Uterus (tissue), 4 donors: ENCODE measurements at places on chromosomes 7 and 10. TPM values are rescaled to one million over a fixed set of nuclear protein-coding genes. Genes with fewer than 3 reads are reported as not detected.

ABCB1 gene
- total RNA-seq: 7.9 TPM

- DNase-seq: no peak
- no peaks in the 10 kb centered on the region for H3K4me1 ChIP-seq
- H3K27ac ChIP-seq: no peak overlapping the region
- no peaks in the 10 kb centered on the region for H3K27me3 ChIP-seq
- no peak overlapping the region for H3K4me3 ChIP-seq
Measured at GRCh38 chr7:155597753-155598140, 46.7 kb upstream of the RBM33 start.

DNA sequence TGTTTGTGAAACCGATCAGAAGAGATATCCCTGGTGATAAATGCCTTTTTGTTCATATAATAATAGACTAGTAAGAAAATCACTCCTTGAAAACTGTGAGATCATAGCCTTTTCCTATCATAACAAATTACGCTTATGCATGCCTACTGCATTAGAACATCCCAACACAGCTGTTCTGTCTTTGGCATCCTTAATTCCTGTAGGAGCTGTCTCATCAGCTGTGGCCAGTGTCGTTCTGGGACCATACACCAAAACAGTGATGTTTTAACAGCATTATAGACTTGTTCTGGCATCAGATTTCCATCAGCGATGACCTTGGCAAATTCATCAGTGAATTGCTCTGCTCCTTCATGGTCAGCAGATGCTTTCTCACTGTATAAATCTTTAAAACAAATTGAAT lies 423.6 kb upstream of the LRGUK start:
- H3K4me1 ChIP-seq: no peaks in the 10 kb centered on the region
- no peaks in the 10 kb centered on the region for H3K36me3 ChIP-seq
- DNase-seq: no peak
- no peak overlapping the region for H3K4me3 ChIP-seq

- H3K4me3 ChIP-seq: peak overlapping the region; percentile 84
- no peaks in the 10 kb centered on the region for H3K36me3 ChIP-seq
- no peaks in the 10 kb centered on the region for H3K27me3 ChIP-seq
- no peak overlapping the region for H3K27ac ChIP-seq
- DNase-seq: no peak
Measured at GRCh38 chr10:89252225-89252585, 630 bp upstream of the LIPA start.

- no peaks in the 10 kb centered on the region for H3K4me1 ChIP-seq
- H3K36me3 ChIP-seq: no peaks in the 10 kb centered on the region
- no peak overlapping the region for H3K27ac ChIP-seq
- DNase-seq: no peak
- no peak overlapping the region for H3K4me3 ChIP-seq
Measured at GRCh38 chr7:10662491-10662890, 311.2 kb upstream of the PHF14 start.

OR2A12 gene
- total RNA-seq: not detected

LRRN3 gene
- not detected for total RNA-seq

GRCh38 chr7:12244129-12244528 lies 33.0 kb downstream of the TMEM106B start:
- H3K27me3 ChIP-seq: no peaks in the 10 kb centered on the region
- no peak for DNase-seq
- no peaks in the 10 kb centered on the region for H3K36me3 ChIP-seq
- H3K4me1 ChIP-seq: no peaks in the 10 kb centered on the region

PRLHR gene
- total RNA-seq: 1.8 TPM

PTPRN2 gene
- total RNA-seq: 5.2 TPM

GRCh38 chr10:84117686-84118394 lies 21.5 kb upstream of the GHITM start:
- H3K36me3 ChIP-seq: no peaks in the 10 kb centered on the region
- no peak for DNase-seq
- H3K4me1 ChIP-seq: no peaks in the 10 kb centered on the region
- H3K27ac ChIP-seq: no peak overlapping the region

PCBD1 gene
- 30.1 TPM for total RNA-seq
